ENCODE measurements at places on chromosomes 5 and 9.

- DNase-seq, result no peak
These were observed 4.1 kb downstream of the FAM78A start for GRCh38 chr9:131272212-131272611.

DNA sequence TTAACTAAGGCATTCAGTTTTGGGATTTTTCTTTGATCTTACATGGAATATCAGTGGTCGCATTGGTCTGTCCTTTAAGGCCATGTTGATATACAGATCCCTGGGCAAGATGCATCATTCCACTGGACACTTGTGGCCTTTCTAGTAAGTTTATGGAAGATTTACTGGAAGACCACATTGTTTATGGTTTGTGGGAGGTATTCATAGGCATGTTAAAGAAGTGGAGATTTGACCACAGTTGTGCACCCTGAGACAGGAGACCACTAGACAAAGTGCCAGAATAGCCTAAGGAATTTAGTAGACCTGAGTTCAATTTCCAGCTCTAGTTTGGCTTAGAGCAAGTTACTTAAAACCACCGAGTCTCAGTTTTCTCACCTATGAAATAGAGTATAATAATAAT lies 383.1 kb upstream of the PAPPA start:
- no peak for DNase-seq

GRCh38 chr5:157294407-157295091 lies 28.6 kb downstream of the CYFIP2 start:
- DNase-seq, result no peak

DNA sequence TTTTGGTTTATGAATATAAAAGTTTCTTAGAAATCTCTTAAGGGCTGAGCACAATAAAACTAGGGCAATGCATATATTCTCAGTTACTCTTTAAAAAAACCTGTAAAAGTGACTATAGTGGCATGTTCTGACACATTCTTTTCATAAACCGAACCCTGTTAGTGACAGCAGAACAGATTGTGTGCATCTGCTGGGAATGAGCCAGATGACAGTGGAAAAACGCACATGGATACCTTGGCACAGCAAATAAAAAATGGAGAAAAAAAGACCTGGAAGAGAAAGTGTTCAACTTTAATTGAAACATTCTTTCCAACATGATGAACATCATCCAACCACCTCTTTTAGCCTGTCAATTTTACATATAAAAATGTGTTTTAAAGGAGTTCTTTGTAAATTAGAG lies 12.7 kb downstream of the MEF2C start:
- no peak for DNase-seq
